ENCODE measurements at places on chromosomes 5 and 9. TPM values are rescaled to one million over a fixed set of nuclear protein-coding genes. Genes with fewer than 3 reads are reported as not detected.

DNA sequence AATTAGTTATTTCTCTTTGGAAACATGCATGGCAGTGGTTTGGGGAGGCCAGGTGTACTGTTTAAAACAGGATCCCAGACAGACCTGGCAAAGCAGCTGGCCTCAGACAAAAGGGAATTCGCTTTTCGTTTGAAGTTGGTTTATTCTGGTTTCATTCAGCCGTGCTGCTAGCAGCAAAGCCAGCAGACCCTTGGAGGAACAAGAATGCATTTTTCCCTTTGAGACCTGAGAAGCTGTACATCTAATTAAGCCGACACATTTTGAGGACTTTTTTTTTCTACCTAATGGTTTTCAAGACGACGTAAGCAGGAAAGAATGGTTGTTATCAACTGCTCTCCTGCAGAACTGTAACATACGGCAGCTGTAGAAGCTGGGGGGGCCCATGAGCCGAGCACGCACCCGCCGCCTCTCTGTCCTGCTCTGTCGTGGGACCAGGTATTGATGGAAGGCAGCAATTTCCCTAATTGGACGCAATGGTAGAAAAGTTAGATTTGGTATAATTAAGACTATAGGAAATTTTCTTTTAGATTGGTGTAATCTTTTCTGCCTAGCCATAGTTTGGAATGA lies 13.6 kb downstream of the PLEKHG4B start:
- no peak for ATAC-seq

- ATAC-seq, result no peak
Measured at GRCh38 chr5:17808566-17808965, 174.3 kb downstream of the TAF11L14 start.

DNA sequence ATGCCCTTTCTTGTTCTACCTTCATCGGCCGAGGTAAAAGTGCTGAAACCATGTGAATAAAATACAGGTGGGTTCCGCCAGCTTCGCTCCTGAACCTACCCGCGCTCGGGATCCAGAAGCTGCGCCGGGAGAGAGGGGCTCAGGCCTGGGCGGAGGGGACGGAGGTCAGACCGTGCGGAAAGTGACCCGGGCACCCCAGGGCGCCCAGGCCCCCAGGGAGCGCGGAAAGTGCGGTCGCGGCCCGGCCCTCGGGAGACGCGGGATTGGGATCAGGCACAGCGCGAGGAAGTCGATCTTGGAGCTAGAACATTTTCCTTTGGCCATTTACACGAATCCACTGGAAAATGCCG lies 329 bp downstream of the SYK start:
- ATAC-seq, result peak; percentile 7

GRCh38 chr5:97010606-97011005 lies 74.7 kb downstream of the LNPEP start:
- ATAC-seq, result no peak

GRCh38 chr5:133354323-133355185 lies 257.8 kb downstream of the FSTL4 start:
- no peak for ATAC-seq

DNA sequence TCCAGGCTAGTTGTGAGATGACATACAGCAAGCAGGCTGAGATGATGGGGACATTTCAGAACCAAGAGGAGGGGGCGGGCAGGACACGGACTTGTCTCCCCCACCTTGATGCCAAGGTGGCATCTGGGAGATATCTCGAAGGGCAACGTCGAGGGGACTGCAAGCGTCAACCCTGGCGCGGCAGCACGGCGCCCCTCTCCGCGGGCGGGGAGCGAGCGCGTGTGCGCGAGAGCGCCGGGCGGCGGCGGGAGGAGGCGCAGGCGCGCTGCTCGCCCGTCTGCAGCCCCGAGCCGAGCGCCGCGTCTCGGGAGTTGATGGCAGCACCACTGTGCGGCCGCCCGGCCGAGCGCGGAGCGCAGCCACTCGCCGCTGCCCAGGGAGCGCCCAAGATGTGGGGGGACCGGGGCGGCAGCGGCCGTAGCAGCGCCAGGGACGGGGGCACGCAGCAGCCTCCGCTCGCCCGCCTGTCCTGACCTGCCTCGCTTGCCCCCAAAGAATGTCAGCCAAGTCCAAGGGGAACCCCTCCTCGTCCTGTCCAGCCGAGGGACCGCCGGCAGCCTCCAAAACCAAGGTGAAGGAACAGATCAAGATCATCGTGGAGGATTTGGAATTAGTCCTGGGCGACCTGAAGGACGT lies at the start of gene PRR16:
Gene PRR16, plus strand, starts transcription at position 310 of the 636 bp plus-strand sequence.
- peak; percentile 31 for ATAC-seq

DNA sequence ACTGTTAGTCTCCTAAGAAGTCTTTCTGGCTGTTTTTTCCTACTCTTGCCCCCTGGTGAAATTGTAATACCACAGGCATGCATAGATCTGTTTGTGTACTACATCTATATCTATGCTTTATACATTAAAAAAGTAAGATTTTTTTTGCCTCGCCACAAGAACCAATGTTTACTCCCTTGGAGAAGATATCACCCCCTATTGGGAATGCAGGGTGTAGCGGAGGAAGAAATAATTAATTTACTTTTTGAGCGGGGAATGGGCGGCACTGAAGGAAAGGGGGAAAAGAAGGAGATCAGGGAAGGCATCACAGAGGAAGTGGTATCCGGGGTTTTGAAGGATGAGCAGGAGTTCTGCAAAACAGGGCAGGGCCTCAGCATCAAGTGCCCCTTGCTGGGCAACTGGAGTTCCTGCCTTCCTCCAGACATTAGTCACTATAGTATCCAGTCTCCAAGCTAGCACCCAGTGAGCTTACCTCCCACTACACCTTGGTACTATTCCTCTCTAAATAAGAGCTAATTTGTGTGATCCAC lies 134.9 kb downstream of the GABBR2 start:
- ATAC-seq, result no peak

GRCh38 chr5:38258319-38259061 lies at the start of gene EGFLAM:
EGFLAM (plus strand) TSS chr5:38258559; CDS start chr5:38258755, 196 bp downstream.
- no peak for ATAC-seq

DNA sequence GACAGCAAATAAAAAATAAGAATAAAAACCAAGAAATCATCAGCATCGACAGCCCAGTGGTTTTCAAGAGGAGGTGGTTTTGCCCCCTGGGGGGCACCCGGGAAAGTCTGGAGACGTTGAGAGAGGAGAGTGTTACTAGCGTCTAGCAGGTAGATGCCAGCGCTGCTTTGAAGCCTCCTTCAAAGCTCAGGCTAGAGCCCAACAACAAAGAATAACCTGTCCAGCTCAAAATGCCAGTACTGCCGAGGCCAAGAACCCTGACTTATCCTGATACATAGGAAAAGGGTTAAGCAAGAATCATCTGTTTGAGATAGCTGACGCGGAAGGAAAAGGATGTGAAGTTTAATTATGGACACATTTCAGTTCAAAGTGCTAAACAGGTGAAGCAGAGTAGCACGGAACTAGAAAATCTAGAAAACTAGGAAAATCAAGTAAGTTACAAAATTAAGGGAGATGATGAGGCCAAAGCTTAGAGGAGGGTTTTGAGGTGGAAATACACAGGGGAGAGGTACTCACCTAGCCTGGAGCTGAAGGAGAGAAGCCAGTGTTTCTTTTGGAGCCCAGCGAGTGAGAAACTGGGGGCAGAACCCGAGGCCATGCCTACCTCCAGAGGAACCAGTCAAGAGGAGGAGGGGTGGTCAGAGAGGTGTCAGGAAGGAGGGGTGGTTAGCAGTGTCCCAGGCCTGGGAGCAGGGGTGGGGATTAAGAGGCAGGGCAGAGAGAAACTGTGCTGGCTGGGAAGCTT lies 121.0 kb upstream of the RETREG1 start:
- no peak for ATAC-seq

- no peak for ATAC-seq
Measured at GRCh38 chr5:13674391-13674790, 270.1 kb downstream of the DNAH5 start.

DNA sequence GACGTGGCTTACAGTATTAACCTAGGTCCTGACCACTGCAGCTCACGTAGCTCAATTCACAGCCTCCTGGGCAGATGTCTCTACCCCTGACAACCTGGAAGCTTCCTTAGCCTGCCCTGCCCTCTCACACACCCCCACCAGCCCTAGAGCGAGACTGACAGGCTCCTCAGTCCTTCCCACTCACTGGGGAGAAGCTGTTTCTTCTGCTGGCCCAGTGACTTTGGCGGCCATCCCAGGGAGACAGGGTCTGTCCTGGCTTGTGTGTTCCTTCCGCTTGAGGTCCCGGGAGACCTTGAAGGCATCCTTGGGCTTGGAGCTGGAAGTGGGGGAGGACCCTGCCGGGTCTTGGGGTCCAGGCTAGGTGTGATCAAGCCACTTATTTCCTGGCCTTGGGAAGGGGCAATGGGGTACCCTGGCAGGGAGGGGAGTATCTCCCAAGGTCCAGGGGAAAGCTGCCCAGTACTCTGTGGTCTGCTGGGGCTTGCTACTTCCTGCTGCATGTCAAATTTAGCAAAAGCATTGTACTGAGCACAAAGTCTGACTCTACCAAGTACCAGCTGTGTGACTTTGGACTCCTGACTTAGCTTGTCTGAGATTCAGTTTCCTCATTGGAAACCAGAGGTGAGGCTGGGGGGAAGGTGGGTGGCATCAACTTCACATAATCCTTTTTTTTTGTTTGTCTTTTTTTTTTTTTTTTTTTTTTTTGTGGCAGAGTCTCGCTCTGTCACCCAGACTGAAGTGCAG lies 1.9 kb downstream of the MIGA2 start:
- no peak for ATAC-seq

GRCh38 chr9:124084087-124084486 lies 72.5 kb downstream of the LHX2 start:
- ATAC-seq, result no peak

- ATAC-seq, result peak; percentile 98
Measured at GRCh38 chr5:74684900-74685851, at the start of gene HEXB. HEXB (plus strand) TSS chr5:74685233; CDS start chr5:74685261, 28 bp downstream.

DNA sequence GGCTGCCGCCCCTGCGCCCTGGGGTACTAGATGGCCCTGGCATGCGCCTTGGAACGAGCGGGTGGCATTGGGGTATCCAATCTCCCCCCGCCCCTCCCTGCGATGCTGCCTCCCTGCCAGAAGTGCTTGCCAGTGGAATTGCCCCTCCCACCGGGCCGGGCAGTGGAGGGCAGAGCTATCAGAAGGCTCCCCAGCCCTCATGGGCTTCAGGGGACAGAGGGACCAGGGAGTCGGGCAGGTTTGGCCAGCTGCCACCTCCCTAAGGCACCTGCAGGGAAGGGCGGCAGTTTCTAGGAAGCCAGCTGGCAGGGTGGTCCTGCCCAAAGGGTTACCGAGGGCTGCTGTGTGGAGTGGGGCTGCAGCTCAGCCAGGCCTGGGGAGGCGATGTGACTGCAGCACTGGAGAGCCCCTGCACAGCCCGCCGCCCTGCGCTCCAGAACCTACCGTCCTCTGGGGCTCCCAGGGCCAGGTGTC lies 52.8 kb upstream of the EGFL7 start:
- ATAC-seq, result no peak

AGXT2 gene
- not detected for total RNA-seq

PIK3R1 gene
- total RNA-seq, result 57.0 TPM

ATOSB gene
- total RNA-seq, result 10.6 TPM

TAF1L gene
- not detected for total RNA-seq

All from activated T-helper 17 cell treated with anti-CD3 and anti-CD28 coated beads, Interleukin-2, amount 50 U/mL, for 72 hours (primary cell).